MM.1S (cell line): ENCODE measurements at places on chromosomes 1 and 21.

- H3K27me3 ChIP-seq, result no peaks in the 10 kb centered on the region
- peak; percentile 42 for DNase-seq
- no peaks in the 10 kb centered on the region for H3K36me3 ChIP-seq
- H3K4me1 ChIP-seq, result peaks cover 21% of the 10 kb centered on the region
These were observed 21.3 kb downstream of the MIIP start for GRCh38 chr1:12040457-12041051.

GRCh38 chr1:233662575-233663304 is 48.8 kb downstream of the KCNK1 start:
- no peak overlapping the region for H3K4me3 ChIP-seq
- peaks cover 36% of the 10 kb centered on the region for H3K4me1 ChIP-seq
- DNase-seq, result no peak
- H3K27ac ChIP-seq, result no peak overlapping the region

- H3K36me3 ChIP-seq, result no peaks in the 10 kb centered on the region
- no peak for DNase-seq
- H3K27me3 ChIP-seq, result peaks cover 84% of the 10 kb centered on the region
- H3K27ac ChIP-seq, result no peak overlapping the region
- no peak overlapping the region for H3K4me3 ChIP-seq
These were observed 6.6 kb downstream of the KRTAP10-8 start for GRCh38 chr21:44618504-44618903.

DNA sequence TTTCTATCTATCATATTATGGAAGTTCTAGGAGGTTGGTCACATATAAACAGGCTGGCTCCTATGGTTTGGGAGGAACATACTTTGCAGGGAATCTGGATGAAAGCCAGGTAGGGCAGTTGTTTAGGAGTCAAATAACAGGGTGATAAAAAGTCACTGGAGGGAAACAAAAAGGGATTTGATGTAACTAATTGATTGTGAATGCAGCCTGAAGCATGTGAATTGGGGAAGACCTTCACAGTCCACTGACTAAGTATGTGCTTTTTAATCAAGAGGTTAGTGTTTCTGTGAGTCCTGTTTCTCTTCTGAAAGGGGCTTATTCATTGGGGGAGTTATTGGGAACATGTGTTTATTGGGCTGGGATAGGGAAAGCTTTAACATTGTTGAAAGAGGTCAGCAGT is 41.3 kb downstream of the HMCN1 start:
- no peak overlapping the region for H3K4me3 ChIP-seq
- H3K4me1 ChIP-seq, result no peaks in the 10 kb centered on the region
- DNase-seq, result no peak
- H3K27me3 ChIP-seq, result no peaks in the 10 kb centered on the region
- no peak overlapping the region for H3K27ac ChIP-seq

DNA sequence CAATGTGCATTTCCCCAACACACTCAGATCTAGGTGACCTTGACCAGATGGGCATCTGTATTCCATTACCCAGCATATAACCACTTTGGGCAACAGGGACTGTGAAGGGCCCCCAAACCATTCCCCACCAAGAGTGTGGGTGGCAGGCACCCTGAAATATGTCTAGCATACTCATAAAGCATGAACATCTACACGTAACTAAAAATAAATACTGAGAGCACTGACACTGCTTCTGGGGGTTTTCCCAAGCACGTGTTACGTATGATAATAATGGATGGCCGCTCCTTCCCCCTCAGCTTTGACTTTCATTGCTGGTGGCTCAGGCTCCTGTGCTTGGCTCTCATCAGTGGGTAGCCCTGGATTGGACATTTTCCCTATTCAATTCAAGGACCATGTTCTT is 39.1 kb downstream of the IGSF3 start:
- no peaks in the 10 kb centered on the region for H3K27me3 ChIP-seq
- no peak overlapping the region for H3K27ac ChIP-seq
- no peak for DNase-seq
- H3K4me1 ChIP-seq, result no peaks in the 10 kb centered on the region
- H3K36me3 ChIP-seq, result no peaks in the 10 kb centered on the region
- no peak overlapping the region for H3K4me3 ChIP-seq

DNA sequence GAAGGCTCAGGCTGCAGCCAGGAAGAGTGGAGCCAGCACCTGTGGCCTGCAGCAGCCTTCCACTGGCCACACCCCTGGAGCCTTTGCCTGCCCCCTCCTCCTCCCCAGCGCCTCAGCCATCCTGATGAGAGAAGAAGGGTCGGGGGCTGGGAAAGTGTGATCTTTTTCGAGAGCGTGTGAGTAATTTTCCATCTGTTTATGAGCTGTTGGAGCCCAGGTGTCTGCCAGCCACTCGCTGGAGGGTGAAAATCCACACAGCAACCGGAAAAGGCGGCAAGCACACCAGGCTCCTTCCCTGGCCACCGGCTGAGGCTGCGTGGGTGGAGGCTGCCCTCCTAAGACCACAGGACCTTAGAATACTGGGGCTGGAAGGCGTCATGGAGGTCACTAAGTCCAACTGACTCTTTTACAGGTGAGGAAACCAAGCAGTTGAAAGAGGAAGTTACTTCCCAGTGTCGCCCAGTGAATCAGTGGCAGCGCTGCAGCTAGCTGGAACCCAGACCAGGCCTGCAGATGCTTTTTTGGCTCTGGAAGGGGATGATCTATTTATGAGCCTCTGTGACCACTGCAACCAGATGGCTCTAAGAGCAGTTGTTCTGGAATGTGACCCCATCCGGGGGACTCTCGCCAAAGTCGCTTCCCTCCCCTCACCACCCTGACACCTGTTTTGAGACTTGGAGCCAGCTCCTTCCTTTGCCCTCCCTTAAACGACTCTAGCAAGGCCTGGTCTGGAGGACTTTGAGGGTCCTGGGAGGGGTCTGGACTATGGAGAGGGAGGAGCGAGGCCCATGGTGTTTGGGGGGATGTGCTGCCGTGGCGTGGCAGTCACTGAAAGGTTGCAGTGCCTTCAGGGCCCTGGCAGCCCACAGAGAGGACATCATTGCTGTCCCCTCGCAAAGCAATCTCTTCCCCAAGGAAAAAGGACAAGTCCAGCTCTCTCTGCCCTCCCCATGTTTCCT is 54.5 kb downstream of the LGR6 start:
- H3K36me3 ChIP-seq, result no peaks in the 10 kb centered on the region
- no peaks in the 10 kb centered on the region for H3K4me1 ChIP-seq
- peaks cover 34% of the 10 kb centered on the region for H3K27me3 ChIP-seq
- H3K4me3 ChIP-seq, result no peak overlapping the region
- no peak overlapping the region for H3K27ac ChIP-seq

DNA sequence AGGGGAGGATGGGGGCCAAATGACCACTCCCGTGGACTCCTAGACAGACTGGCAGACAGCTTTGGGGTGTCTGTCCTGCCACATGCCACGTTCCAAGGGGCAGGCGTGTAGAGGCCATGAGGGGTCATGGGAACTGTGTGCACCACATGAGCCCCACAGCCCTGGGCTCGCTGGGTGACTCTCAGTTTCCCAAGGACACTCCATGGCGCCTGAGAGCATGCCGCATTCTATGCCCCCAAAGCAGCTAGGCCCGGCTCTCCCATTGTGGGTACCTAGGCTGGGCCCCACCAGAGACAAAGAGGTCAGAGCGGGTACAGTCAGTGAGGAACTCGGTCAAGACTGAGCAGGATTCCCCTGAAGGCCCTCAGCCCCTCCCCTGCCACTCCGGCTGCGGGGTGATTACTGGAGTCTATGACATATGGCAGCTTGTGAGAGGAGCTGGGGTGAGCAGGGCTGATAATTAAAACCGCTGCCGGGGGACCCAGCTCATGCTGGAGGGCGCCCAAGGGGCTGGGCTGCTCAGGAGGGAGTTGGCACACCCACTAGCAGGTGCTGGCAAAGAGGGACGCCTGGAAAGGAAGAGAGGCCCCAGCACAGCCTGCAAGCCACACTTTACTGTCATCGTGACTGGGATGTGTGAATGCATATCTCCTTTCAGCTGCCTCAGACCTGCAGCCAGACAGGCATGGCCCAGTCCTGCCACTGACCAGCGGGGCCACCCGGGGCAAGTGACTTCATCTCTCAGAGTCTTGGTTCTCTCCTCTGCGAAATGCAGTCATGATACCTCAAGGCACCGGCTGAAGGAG is 8.4 kb downstream of the LRP8 start:
- H3K4me3 ChIP-seq, result no peak overlapping the region
- no peak overlapping the region for H3K27ac ChIP-seq
